ENCODE measurements at places on chromosomes 12 and 14. TPM values are rescaled to one million over a fixed set of nuclear protein-coding genes. Genes with fewer than 3 reads are reported as not detected.
A peak's percentile ranks its signal among the peaks of the same experiment; 100 is the strongest.

The NOS1 gene
- not detected for total RNA-seq

- H3K27ac ChIP-seq = peak overlapping the region; percentile 99
- no peaks in the 10 kb centered on the region for H3K27me3 ChIP-seq
- DNase-seq = peak; percentile 95
- H3K4me1 ChIP-seq = peaks cover 67% of the 10 kb centered on the region
- no peaks in the 10 kb centered on the region for H3K36me3 ChIP-seq
- H3K4me3 ChIP-seq = no peak overlapping the region
Observed at GRCh38 chr14:49999146-49999761, 106.4 kb downstream of the ARF6 start.

GRCh38 chr12:102343361-102344121 lies 136.8 kb downstream of the IGF1 start:
- no peaks in the 10 kb centered on the region for H3K36me3 ChIP-seq
- H3K4me1 ChIP-seq = no peaks in the 10 kb centered on the region
- H3K27ac ChIP-seq = no peak overlapping the region
- no peak overlapping the region for H3K4me3 ChIP-seq

The LRRC10 gene
- not detected for total RNA-seq

DNA sequence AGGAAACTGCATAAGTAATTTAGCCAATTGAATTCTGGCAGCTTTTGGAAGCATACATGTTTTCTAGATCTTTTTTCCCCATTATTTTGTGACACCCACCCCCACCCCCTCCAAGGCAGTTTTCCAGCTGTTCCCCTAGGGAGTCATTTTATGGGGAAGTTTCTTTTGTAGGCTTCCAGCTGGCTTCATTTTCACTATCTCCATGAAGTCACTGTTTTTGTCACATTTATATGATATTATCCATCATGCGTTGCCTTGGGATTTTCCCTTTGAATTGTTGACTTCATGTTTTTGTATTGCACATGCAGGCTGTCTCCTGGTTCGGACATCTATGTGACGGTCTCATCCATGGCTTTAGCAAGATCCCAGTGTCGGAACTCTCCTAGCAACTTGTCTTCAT lies 233.6 kb upstream of the RGS6 start:
- H3K27me3 ChIP-seq = no peaks in the 10 kb centered on the region
- H3K36me3 ChIP-seq = peaks cover 45% of the 10 kb centered on the region
- no peak overlapping the region for H3K27ac ChIP-seq
- DNase-seq = no peak
- H3K4me3 ChIP-seq = no peak overlapping the region
- peaks cover 46% of the 10 kb centered on the region for H3K4me1 ChIP-seq
